ENCODE measurements at places on chromosomes 3 and 15.

DNA sequence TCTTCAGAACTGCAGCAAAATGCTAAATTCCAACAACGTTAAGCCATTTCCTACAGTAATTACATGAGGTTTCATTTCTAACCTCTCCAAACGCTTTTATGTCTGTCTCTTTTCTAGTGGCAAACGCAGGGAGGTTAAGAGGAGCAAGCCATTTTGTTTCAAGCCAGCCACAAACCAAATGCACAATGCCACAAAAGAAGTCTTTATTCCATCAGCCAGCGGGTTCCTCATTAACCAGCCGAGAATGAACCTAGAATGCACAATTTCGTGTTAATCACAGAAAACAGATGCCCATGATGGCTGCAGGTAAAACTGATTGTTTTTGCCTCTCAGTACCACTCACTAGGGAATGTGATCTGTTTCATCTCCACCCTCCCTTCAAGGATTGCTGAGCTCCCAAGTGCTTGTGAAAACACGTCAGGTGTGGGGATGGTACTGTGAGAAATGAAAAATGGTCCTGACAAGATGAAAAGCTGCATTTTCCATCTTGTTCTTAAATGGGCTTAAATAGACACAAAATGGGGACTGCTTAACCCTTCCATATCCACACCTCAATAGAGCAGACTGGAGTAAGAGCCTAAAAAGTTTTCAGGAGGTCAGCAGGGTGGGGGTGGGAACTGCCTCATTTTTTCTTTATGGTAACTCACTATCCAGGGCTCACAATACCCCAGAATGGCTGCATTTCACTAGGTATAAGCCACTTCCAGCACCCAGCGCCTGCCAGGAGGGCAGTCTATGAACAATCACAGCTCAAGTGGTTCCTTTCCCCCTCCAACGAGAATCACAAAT, 277.1 kb downstream of the MAGI1 start:
- no peak for DNase-seq

- DNase-seq = no peak
Measured at GRCh38 chr3:161550491-161551195, 54.0 kb downstream of the OTOL1 start.

DNA sequence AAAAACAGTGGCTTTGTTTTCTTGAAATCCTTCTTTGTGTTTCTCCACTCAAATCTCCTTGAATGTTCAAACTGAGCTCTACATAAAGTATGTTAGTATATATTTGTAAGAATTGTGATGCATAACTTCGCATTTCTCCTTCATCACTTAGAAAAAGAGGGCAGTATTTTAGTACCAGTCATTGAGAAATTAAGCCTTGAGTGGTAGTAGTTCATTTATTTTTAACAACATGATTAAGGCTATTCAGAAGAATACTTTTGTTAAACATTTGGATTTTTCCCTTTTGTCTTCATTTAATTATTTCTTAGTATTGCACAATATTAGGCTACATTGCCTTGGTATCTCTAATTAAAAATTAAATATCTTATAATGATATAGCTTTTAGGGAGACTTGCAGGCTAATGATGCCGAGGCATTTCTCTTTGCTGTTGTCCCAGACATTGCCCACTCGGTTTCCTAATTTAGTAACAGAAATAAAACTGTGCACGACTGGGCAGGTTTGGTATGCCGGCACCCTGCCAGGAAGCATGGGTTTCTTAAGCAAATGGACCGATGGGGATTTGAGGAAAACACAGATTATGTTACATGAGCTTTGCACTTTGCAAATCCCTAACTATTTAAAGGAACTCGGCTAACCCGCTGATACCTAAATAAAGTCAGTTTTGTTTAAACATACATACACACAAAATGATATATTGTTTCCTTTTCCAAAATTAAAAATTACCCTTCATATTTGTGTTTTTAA, 54.7 kb downstream of the LRRC28 start:
- no peak for DNase-seq

- DNase-seq = no peak
Measured at GRCh38 chr3:81601707-81602305, 159.6 kb downstream of the GBE1 start.

- no peak for DNase-seq
Measured at GRCh38 chr15:89666184-89666857, 11.1 kb upstream of the KIF7 start.

DNA sequence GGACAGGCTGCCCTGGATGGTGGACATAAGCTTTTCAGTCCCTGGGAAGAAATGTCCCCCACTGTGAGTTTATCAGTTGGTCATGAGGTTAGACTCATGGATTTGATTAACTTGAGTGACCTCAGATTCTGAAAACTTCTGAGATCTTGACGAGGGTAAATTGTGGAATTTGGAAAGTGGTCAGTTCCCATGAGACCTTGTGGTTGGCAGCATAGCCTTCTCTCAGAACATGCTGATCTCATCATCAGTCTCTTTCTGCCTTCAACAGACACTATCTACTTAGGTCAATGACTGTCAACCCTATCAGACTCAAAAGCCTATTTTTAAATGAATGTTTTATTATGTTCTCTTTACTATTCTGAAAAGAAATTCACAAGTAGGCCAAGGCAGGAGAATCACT, 45.6 kb upstream of the NDUFB4 start:
- no peak for DNase-seq

DNA sequence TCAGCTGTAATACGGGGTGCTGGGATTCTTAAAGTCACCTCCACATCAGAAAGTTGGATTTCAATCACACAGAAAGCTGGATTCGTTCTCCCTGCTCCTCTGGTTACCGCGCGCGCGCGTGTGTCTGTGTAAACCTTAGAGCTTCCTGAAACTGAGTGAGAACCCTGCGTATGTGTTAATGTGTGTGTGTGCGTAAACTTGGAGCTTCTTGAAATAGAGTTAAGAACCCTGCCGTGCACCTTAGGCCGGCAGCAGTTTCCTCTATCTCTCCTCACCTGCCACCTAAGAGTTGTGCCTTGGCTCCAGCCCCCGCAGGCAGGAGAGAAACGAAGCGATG, 531 bp downstream of the LZTFL1 start:
- DNase-seq = no peak

- no peak for DNase-seq
Measured at GRCh38 chr15:69298697-69299441, at the start of gene PAQR5. Gene PAQR5 (plus strand): TSS chr15:69298912. CDS start chr15:69360081, 61,169 bp downstream.

DNA sequence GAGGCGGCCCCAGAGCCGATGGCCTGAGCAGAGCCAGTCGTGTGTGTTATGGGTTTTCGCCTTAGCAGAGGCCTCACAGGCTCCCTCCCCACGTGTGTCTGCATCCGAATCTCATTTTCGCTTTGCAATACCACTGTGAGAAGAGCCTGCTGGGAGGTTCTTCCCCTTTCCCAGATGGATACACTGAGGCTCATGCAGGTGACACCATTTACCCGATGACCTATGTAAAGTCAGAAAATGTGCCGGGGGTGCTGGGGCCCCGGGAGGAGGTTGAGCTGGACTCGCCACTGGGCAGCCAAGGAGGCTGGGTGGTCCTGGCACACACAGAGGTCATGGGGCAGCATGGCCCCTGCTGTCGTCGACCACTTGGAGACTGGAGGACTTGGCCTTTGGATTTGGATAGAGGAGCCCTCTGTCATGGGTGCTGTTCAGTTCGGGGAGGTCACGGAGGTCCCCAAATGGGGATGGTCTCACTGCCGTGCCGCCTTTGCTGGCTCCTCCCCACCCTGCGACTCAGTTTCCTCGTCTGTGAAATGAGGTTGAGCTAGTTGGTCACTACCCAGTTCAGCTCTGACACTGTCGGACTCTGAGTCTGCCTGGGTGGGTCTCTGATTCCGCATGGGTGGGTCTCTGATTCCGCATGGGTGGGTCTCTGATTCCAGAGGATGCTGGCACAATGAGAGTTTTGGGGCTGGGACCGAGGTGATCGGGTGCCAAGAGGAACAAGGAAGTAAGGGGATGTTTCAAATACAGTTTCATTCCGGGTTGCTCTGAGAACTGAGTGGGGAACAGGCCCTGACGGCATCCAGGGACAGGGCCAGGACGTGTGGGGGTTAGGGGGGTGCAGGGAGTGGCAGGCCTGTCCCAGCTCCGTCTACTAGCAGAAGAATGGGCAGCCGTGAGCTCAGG, 23.2 kb upstream of the MUC4 start:
- DNase-seq = no peak
